ENCODE measurements at places on chromosomes 6 and 20.
A peak's percentile ranks its signal among the peaks of the same experiment; 100 is the strongest.

DNA sequence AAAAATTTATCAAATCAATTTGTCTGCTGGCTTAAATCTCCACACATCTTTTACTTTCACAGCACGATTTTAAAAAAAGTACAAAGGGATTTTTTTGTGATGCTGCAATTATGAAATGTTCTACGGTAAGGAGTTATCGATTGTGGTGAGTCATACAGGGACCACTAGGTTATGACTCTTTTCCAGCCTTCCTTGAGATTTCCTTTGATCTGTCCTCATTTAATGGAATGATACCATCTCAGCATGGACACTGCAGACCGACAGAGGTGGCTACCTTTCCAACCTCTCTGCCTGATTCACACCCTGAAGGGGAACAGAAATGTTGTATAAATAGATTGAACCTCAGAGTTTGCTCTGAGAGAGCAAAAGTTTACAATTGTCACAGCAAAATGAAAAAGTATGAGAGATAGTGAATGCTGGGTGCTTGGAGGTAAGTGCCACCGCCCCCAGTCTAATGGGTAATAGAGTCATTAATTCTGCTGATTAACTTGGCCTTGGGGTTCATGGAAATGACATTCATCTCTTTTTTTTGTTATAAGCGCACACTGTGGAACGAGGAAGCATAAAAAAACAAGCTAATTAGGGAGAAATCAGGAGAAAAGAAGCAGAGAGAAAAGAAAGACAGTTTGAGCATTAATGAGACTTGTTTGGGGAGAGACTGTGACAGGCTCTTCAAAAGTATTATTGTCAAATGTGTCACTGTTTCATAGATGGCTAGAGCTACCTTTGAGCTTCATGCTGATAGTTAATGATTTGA is 306.0 kb downstream of the RNF144B start:
- no peak for DNase-seq

GRCh38 chr6:156976216-156977127 is 199.3 kb downstream of the ARID1B start:
- peak; percentile 25 for DNase-seq

DNA sequence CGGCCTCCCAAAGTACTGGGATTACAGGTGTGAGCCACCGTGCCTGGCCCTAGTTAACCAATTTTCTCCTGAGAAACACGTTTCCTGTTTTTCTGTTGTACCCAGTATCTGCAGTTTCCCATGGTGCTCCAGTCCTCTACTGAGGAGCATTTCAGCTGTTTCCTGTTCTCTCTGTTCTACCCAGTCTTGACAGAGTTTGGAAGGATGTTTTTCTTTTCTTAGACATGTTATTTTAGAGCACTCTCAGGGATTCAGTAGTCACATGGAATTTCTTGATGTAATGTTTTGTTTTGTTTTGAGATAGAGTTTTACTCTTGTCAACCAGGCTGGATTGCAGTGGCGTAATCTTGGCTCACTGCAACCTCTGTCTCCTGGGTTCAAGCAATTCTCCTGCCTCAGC is 129.8 kb upstream of the TIAM2 start:
- no peak for DNase-seq

DNA sequence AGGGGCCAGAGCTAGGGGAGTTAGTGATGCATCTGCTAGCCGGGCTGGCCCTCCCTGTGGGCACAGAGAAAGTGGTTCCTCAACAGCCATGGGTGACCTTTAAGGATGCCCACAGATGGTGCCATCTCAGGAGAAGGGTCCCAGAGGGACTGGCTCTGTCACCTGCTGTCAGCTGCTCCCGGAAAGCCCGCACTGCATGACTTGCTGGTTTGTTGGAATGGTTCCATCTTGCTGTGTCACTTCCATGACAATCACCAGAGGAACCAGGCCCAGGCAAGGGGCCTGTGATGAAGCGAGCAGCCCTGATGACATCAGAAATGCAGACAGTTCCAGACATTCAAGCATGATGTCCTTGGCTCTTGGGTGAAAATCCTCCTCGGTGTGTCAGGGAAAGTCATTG is 125.2 kb downstream of the PHACTR3 start:
- no peak for DNase-seq

- DNase-seq: no peak
These were observed 127.0 kb downstream of the PHACTR3 start for GRCh38 chr20:59731376-59731775.

DNA sequence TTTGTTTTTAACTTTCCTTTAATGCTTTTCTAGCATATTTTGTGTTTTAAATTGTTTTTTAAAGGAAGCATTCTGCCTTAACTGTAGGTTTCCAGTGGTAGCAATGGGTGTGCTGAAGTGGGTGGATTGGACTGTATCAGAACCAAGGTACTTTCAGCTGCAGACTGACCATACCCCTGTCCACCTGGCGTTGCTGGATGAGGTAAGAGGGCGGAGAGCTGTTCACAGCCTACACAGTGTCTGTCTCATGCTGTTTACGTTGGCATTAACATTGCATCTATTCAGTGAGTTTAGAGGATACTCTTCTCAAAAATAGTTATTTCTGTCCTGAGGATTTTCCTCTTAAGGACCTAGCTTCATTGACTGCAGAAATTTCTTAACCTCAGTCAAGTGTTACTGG is 11.9 kb downstream of the NELFCD start:
- no peak for DNase-seq

- no peak for DNase-seq
These were observed 626.1 kb downstream of the COL12A1 start for GRCh38 chr6:74579794-74580193.

- DNase-seq: no peak
These were observed 4.7 kb downstream of the ADRM1 start for GRCh38 chr20:62307226-62308101.

GRCh38 chr6:168927026-168927425 is 326.6 kb downstream of the THBS2 start:
- DNase-seq: no peak

DNA sequence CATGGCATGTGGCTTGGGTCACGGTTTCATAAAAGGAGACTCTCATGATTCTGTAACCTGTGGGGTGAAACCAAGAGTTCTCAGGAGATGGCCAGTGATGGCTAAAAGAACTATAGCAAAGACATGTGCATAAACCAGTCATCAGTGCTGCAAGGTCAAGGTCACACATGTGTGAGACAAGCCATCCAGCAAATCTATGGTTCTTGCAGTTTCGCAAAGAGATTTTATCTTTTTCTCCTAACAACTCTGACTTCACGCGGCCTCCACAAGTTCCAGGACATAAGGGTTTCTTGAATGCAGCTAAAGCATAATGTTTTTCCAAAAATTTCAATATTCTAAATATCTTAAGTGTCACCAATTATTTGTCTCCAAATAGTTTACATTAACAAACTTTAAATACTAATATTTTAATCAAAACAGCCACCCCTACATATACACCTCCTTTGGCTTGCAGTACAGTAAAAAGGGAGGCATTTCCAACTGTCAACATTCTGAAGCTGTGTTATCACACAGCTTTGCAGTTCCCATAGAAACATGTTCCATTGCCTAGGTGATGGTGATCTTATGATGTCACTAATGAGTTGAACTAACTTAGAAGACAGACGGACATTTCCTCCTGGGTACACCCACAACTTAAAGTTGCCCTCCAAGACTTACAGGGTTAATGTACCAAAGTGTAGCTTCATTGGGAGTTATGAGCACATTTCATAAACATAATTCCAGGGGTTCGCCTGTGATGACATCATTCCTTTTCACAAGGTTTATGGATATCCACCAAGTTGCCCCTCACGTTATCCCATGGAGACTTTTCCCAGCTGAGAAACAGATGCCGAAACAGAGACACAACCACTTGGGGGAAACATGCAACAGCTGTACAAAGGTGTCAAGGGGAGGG is 250.9 kb upstream of the PDE10A start:
- no peak for DNase-seq

- no peak for DNase-seq
These were observed 86.9 kb downstream of the SOBP start for GRCh38 chr6:107576852-107577251.

GRCh38 chr6:31157513-31158139 is at the start of gene CCHCR1:
Gene CCHCR1 (minus strand): TSS chr6:31157802. CDS start chr6:31157600, 202 bp downstream.
- DNase-seq: no peak

DNA sequence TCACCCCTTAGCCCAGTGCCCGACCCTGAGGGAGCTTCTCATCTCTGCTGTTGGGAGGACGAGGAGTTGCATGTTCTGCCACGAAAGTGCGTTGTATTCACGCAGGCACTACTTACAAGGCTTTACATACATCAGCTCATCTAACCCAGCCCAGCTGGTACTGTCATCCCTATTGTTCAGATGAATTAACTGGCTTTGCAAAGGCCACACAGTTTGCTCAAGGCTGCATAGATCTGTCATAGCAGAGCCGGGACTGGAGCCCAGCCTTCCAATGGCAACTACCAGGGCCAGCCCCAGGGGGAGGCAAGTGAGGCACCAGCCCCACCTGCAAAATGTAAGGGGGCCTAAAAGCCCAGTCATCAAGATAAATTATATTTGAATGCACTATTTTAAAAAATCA is 257.6 kb downstream of the NFATC2 start:
- no peak for DNase-seq

- no peak for DNase-seq
These were observed 88.6 kb downstream of the FNDC1 start for GRCh38 chr6:159257846-159258245.

DNA sequence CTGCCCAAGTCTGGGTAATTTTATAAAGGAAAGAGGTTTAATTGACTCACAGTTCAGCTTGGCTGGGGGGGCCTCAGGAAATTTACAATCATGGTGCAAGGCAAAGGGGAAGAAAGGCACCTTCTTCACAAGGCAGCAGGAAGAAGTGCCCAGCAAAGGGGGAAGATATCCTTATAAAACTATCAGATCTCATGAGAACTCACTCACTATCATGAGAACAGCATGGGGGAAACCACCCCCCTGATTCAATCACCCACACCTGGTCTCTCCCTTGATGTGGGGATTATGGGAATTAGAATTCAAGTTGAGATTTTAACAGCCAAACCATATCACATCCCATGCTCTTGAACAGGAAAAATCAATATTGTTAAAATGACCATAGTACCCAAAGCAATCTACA is 215.2 kb upstream of the TAB2 start:
- DNase-seq: no peak

DNA sequence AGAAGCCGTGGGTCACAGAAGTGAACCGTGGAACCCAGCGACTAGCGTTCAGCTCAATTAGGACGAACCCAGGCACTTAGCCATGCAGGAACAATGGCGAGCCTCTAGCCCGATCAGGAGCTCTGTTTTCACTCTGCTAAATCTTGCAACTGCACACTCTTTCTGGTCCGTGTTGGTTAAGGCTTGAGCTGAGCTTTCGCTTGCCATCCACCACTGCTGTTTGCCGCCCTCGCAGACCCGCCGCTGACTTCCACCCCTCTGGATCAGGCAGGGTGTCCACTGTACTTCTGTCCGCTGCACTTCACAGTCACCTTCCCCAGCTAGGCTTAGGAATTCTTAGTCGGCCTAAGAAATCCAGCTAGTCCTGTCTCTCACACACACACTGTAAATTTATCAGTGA is 25.7 kb upstream of the SLC32A1 start:
- no peak for DNase-seq

- DNase-seq: no peak
These were observed 42.2 kb downstream of the FLRT3 start for GRCh38 chr20:14295238-14295637.

DNA sequence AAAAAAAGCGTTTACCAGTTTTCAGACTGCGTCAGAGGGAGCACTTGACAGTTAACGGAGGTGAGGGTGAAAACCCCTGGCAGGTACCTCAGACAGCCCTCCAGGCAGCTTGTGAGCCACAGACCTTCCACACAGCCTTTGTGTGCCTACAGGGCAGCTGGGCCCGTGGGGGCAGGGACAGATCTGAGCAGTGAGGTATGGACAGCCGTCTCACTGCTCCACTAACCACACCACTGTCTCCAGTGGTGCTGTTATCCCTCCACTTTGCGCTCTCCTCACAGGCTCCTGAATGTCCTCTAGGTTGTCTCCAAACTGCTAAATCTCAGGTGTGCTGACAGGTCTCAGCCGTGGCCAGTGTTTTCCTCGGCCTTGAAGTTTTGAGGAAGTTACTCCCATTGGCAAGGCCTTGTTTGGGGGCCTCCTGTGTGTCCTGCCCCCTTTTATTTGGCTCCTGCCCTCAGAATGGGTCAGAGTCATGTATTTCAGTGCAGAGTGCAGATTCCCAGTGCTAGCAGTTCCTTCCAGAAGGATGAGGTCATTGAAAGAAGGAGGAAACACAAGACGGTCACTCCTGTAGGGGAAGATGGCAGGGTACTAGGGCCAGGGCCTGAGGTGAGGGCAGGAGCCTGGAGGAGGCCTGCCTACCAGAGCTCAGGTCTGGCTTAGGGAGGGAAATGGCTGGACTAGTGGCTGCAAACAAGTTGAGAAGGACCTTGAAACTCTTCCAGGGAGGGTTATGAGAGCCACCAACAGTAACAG is 11.8 kb downstream of the GFRA4 start:
- DNase-seq: no peak

DNA sequence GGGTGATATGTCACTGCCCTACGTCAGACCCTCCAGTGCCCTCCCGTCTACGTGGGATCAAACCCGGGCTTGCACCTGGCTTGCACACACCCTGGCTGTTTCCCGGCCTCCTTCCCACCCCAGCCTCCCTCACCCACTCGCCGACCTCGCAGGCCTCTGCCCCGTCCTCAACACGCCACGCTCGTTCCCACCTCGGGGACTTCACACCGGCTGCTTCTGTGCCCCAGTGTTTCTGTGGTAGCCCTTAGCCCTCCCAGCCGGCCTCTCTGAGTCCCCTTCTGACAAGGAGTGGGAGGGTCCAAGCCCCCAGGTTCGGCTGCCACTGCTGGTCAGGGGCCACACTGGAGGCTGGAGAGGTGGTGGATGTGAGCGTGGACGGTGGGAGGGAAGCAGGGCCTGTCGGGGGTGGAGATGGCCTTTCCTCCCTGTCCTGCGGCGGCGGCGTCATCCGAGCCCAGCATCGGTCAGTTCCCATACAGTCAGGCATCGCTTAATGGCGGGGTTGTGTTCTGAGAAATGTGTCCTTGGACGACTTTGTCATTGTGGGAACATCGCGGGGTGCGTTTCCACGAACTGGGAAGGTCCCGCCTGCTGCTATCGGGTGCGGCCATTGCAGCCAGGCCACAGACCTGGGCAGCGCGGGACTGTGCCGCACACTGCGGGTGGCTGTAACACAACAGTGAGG is 11.4 kb upstream of the KIF25 start:
- DNase-seq: no peak

DNA sequence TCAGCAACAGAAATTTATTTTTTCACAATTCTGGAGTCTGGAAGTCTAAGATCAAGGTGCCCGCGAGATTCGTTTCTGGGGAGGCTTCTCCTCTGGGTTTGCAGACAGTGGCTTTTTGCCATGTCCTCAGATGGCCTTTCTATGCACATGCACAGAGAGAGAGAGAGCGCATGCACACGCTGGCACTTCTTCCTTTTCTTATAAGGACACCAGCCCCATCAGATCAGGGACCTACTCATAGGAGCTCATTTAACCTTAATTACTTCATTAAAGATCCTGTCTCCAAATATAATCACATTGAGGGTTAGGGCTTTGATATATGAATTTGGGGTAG is 260.7 kb upstream of the PLCB4 start:
- no peak for DNase-seq

- DNase-seq: no peak
These were observed 3.6 kb upstream of the EPPIN start for GRCh38 chr20:45550765-45551164.

GRCh38 chr20:38159957-38160756 is 4.9 kb downstream of the TGM2 start:
- DNase-seq: no peak
